ENCODE measurements at places on chromosomes 1 and 21.

DNA sequence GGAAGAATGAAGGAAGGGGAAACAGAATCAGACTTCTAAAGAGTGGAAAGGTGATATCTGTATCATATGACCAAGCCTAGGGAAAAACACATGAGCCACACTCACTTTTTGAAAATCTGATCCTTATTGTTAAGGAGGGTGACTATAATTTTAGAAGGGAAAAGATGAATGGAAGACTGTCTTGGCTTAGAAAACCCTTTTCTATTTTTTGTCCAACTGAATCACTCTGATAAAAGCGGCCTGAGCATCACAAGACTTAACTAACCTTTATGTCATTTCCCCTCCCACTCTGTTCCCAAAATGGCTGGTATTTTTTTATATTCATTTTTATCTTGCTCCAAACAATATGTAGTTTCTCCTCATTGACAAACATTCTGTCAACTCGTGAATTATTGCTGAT is 169.8 kb downstream of the C1orf21 start:
- no peak for DNase-seq

DNA sequence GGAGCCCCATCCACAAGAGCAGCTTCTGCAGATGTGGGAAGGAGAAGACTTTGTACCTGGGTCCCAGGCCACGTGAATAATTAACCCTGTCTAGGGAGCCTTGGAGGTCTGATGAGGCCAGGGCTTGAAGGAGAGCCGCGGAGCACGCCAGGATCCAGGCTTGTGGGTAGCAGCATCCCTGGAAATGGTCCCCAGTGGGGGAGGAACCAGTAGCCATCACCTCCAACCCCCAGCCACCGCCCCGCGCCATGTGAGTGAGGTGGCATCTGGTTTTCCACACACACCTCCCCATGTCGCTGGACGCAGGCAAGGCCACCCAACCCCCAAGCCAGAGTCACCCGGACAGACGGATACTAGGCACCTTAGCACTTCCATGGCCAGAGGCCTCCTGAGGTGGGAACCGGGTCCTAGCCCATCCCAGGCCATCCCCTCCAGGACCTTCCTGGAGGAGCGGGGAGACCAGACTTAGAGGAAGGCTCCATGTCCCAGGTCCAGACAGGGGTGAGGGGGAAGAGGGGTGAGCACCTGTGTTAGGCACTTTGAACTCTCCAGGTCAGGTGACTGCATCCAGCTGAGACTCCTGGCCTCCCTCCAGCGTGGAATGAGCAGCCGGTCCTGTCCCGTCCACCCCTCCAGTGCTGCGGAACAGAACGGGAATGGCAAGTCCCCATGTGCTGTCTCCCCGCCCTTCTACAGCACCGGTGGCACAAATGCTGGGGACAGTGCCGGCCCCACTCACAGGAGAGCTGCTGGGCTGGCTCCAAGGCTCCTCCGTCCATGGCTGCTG is 53.2 kb downstream of the RIPK4 start:
- DNase-seq: no peak

- DNase-seq: no peak
Observed at GRCh38 chr1:200550367-200550766, 70.2 kb downstream of the KIF14 start.

- no peak for DNase-seq
Observed at GRCh38 chr1:26829184-26829911, 2.9 kb downstream of the ZDHHC18 start.

DNA sequence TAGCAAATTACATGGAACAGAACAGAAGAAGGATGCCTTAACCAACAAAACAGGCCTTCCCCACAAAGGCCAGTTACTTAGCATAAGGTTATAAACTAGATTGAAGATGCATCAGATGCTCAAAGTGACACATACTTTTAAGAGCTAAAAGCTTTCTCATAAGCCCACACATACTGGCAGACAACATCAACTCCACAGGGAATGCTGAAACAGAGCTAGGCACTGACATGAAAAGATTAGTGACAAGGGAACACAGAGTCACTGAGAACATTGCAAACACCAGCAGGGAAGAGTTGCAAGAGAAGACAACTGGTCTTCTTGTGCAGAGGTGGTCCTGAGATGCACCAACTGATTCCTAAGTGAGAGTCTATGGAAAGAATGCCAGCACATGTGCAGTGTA is 6.9 kb downstream of the TTC13 start:
- no peak for DNase-seq

DNA sequence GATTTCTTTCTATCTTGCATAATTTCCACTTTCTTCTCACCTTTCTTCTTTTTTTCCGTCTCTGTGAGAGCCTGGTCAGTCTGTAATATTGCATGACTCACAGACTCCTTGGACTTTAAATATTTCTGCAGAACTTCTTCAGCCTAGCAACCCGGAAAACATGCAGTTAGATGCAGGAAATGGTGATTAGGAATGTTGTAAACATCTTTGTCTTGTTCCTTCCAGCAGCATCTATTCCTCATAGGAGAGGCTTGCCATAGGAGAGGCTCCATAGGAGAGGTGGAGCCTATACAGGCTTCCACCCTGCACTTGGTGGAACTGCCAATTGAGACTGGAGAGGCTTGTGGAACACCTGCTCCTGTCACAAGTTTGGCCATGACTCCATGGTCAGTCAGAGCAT is 10.0 kb downstream of the GBP5 start:
- no peak for DNase-seq

GRCh38 chr1:93629101-93630059 is 52.3 kb downstream of the BCAR3 start:
- DNase-seq: peak; percentile 84

- no peak for DNase-seq
Observed at GRCh38 chr1:179448437-179449149, 82.8 kb downstream of the AXDND1 start.

Data from NCI-H1694 treated with DMSO at 0.1 percent for 48 hours (cell line).